ENCODE measurements at places on chromosomes 5 and 9.

DNA sequence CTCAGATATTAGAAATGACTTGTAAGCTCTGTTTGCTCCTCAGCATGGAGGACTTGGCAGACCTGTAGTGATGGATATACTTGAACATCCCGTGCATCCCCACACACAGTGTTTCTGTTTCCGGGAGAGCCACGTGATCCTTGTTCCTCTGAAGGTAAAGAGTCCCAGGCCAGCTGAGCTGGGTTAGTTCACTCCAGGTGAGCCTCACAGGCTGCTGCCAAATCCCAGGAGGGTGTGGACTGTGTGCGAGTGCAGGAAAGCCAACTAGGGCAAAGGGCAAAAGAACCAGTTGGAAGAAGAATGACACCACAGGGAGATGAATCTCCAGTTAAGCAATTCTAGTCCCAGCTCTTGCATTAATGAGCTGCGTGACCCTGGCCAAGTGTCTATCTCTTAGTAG is 10.4 kb upstream of the TOMM5 start:
- no peak for DNase-seq

- DNase-seq, result no peak
These were observed 3.2 kb downstream of the RNF208 start for GRCh38 chr9:137218754-137219271.

DNA sequence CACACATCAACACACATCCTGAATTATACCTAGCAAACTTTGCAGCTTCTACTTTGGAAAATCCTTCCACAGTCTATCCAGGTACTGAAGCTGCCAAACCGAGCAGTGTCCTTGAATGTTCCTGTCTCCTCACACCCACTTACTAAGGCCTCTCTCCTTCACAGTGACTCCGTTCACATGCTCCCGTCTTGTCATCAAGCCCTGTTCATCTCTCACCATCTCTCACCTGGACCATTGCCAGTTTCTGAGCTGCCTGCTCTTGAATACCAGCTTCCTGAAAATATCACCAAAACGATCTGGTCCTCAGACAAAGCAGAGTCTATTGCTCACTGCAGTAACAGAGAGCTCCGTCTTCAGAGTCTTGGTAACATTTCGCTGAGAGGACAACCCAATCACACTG is 57.4 kb downstream of the GCNT1 start:
- DNase-seq, result peak; percentile 20

- DNase-seq, result no peak
These were observed 1064.4 kb upstream of the DMAC1 start for GRCh38 chr9:8863886-8864544.

DNA sequence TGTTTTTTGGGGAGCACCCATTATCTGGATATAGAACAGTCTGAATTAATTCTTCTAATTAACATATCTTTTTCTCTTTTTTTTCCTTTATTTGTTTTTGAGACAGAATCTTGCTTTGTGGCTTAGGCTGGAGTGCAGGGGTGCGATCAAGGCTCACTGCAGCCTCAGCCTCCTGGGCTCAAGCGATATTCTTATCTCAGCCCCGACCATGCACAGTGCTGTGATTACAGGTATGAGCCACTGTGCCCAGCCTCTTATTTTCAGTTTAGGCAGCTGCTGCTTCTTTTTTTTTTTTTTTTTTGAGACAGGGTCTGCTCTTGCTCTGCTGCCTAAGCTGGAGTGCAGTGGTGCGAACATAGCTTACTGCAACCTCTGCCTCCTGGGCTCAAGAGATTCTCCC is 20.2 kb downstream of the UBE2R2 start:
- DNase-seq, result no peak

All from activated gamma-delta T cell treated with Interleukin-2 at 50 U/mL for 16 hours (primary cell).